ENCODE measurements at places on chromosomes 4 and X.

DNA sequence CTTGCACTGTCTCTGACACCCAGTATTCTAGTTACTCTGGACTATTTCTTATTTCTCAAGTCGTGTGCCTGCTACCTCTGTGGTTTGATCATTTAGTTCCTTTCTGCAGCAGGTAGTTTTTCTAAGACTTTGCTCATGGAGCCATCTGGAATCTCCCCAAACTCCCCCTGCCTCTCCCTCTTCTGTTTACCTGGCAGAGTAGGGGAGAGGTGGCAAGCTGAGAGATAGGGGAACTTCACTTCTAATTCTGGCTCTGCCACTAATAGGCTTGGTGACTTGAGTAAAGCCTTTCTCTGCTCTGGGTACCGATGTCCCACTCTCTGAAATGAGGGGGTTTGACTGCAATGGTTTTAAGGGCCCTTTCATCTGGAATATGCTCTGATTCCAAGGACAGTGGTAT, 141.3 kb downstream of the CPEB2 start:
- no peak for DNase-seq

DNA sequence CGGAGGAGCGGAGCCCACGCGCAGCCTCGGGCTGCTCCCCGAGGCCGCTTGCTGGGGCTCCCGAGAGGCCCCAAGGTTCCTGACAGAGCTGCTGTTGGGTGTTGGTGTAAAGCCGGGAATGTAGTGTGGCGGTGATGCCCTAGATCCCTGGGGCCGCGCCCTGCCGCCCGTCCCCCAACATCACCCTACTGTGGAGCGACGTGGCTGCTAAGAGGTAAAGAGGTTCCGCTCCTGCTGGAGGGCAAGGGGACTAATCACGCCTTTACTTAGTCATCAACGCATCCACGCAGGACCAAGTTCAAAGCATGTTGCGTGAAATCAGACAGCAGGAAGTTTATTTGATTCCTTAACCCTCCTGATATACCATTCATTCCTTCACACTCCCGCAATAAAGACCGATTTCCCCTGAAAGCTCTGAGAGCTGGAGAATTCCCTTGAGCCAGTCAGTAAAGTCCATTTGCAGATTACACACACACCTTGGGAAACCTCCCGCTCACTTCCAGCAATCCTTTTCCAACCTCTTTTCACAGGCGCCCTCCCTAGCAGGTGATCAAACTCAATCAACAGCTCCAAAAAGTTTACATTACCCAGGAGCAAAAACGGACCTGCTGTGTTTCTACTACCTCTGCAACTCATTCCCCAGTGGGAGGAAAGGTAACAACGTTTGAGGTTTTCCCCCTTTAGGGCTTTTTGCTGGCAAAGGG, 579 bp upstream of the GABRA2 start:
- DNase-seq, result no peak

DNA sequence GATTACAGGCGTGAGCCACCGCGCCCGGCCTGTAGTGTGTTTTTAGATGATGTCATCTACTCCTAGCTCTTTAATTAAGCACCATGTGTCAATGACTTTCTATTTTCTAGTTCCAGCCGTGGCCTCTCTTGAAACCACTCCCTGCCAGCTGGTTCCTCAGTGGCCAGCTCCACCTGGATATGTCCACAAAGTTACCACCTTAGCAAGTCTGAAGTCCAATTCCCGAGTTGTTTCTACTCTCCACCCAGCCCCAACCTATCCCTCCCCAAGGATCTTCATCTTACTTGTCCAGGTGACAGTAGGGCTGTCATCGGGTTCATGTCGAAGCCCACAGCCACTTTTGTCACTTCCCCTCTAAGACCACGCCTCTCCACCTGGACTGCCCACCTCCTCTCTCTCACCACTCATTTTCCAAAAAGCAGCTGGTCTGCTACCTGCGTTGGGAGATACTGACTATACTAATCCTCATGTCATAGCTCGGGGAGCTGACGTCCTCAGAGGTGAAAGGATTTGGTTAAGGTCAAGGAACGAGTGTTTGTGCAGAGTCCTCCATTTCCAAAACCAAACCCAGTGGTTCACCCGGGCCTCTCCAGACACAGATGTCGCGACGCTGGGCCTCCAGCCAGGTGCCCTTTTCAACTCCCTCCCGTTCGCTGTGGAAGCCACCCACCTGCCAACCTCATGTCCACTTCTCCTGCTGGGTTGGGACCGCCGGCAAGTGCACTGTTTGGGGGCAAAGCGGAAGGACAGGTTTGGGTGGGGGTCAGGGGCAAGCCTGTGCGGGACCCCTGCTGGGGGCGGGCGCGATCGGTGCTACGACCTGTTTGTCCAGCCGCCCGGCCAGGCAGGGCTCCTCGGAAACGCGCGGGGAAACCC, 704 bp downstream of the FAM3A start:
- no peak for DNase-seq

DNA sequence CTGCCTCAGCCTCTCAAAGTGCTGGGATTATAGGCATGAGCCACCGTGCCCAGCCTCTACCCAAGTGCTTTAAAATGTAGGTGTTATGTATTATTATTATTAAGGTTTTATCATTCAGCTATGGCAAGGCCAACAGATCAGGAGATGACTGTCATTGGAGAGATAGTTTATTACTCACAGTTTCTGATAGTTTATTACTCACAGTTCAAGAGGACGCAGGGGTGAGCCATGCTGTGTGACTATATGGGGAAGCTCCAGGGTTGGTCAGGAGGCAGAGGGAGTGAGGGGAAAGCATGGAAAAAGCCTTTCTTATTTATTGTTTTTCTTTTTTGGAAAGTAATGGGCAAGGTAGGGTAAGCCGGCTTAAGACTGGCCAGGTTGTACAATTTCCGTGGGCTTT, 25.4 kb upstream of the ARSD start:
- DNase-seq, result no peak

DNA sequence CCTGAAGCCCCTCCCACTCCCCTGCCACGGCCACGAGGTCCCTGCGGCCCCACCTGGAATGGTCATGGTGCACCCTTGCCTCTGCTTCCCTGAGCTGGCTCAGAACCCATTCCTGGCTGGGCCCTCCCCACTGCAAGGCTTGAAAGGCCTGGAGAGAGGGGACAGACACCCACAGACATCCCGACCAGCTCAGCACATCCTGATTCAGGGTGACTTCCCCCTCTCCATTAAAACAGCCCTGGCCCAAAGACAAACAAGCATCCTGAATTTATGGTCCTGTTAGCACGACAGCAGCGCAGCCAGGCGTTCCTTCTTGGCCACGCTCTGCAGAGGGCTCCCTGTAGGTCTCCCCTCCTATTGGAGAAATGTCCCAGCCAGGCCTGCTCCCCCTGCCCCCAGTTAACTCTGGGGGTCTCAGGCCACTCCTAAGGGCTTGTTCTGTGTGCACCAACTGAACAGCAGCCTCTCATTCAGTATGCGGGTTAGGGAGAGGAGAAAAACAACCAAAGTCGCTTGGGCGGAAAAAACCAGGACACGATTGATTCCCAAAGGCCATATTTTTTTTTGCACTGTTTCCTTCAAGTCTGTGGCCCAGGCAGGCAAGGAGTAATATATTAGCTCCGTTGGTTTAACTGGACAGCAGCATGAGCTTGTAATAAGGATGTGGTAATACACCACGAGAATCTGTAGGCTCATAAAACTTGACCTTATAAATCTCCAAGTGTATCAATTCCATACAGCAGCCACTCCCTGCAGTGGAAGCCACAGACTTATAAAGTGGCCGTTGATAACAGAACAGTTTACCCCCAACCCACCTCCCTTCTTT, 106.7 kb upstream of the MSX1 start:
- DNase-seq, result no peak
